Hematopoietic multipotent progenitor cell treated with erythropoietin and hydrocortisone succinate and interleukin-3 and kit ligand, for 6 days (in vitro differentiated cells): ENCODE measurements at places on chromosomes 16 and 17.

- no peak for DNase-seq
Measured at GRCh38 chr17:34665150-34665806, 85.9 kb downstream of the TMEM132E start.

DNA sequence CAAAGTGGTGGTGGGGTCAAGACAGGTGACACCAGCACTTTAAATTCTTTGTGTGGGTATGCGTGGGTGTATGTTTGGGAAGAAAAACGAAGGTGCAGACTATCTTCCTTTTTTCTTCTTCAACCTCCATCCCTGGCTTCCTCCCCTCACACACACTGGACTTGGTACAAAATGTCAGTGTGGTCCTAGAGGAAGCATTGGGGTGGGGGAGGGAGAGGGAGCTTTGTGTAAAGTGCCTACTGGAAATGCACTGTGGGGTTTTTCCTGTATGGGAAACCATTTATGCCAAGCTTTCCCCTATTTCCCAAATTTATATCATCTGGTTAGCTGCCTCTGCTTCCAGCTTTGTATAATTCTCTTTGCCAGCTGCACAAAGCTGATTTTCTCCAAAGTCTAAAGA, 44.4 kb downstream of the SLFN12L start:
- DNase-seq = no peak

DNA sequence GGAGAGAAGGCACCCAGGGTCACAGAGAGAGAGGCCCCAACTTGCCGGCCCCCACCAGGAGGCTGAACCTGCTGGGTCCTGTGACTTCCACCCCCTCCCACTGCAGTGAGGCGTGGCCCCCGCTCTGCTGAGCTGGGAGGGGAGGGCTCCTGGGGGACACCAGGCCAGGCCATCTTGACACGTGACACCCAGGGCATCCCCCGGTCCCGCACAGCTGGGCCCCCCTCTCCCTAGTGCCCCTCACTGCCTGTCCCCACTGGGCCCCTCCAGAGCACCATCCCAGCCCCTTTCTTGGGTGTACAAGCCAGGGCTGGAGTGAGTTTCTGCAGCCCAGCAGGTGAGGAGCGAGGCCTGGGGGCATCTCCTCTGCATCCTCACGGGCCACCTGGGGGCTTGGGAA, 12.4 kb downstream of the UBALD1 start:
- no peak for DNase-seq

GRCh38 chr17:38705523-38705802, 390 bp downstream of the MLLT6 start:
- DNase-seq = no peak
